ENCODE measurements at places on chromosomes 6 and 20.

DNA sequence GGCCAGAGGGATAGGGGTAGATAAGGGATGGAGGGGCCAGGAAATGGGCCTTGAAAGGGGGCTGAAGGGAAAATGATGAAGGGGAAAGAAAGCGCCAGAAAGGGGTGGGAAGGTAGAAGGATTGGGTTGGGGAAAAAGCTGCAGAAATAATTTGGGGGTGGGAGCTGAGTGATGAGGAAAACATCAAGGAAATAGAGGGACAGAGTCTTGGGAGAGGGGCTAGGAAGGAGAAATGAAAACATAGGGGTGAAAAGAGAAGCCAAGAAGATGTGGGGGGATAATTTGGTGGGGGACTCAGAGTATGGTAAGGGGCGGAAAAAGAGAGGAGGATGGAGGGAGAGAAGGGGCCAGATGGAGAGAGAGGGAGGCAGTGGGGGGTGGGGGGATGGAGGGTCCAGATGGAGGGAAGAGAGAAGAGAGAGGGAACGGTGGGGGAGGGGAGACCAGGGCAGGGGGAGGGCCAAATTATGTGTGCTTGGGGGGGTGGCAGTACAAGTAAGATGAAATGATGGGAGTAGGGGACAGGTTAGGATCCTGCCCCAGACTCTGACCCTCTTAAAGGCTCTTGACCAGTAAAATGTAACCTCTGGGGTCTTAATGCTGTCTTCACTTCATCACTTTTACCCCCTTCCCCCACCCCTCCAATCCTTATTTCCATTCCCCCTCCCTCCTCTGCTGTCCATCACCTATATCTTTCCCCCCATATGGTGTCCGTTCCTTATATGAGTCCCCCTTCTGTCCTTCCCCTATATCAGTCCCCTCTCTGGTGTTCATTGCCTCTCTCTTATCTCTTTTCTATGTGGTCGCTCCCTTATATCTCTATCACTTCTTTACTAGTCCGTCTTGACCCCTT lies 852 bp downstream of the SYNGAP1 start:
- H3K27ac ChIP-seq = peak overlapping the region; percentile 31
- peaks cover 24% of the 10 kb centered on the region for H3K36me3 ChIP-seq
- H3K27me3 ChIP-seq = peaks cover 3% of the 10 kb centered on the region
- peaks cover 72% of the 10 kb centered on the region for H3K4me1 ChIP-seq
- peak overlapping the region; percentile 53 for H3K4me3 ChIP-seq

DNA sequence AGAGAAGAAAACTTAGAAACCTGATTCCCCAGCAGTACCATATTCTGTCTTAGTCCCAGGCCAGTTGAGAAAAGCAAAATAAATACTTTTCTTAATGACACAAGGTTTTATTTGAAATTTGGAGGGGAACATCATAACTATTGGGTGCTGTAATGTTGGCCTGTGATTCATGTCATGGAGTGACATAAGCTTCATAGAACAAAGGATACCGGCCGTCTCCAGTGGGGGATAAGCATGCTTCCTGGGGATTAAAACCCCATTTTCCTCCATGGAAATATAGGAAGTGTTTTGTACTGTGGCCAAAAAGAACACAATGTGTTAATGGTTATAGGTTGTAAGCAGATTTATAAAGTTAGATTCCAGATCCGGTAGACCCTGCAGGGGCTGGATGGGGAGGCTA lies 18.0 kb downstream of the MTHFD1L start:
- H3K4me1 ChIP-seq = peaks cover 3% of the 10 kb centered on the region
- peaks cover 40% of the 10 kb centered on the region for H3K36me3 ChIP-seq
- no peak for DNase-seq
- no peak overlapping the region for H3K4me3 ChIP-seq
- no peaks in the 10 kb centered on the region for H3K27me3 ChIP-seq
- H3K27ac ChIP-seq = no peak overlapping the region

- H3K27ac ChIP-seq = no peak overlapping the region
- no peaks in the 10 kb centered on the region for H3K4me1 ChIP-seq
- H3K27me3 ChIP-seq = no peaks in the 10 kb centered on the region
- H3K4me3 ChIP-seq = no peak overlapping the region
Measured at GRCh38 chr20:52683761-52684160, 288.4 kb upstream of the TSHZ2 start.

GRCh38 chr6:70574643-70575042 lies 7.9 kb downstream of the SDHAF4 start:
- no peaks in the 10 kb centered on the region for H3K27me3 ChIP-seq
- H3K4me3 ChIP-seq = no peak overlapping the region
- peaks cover 1% of the 10 kb centered on the region for H3K4me1 ChIP-seq

GRCh38 chr6:37798436-37799262 lies 20.9 kb upstream of the ZFAND3 start:
- H3K36me3 ChIP-seq = no peaks in the 10 kb centered on the region
- H3K27ac ChIP-seq = no peak overlapping the region
- DNase-seq = no peak
- no peak overlapping the region for H3K4me3 ChIP-seq

GRCh38 chr20:51432875-51433274 lies 109.6 kb downstream of the NFATC2 start:
- H3K36me3 ChIP-seq = peaks cover 67% of the 10 kb centered on the region
- H3K27me3 ChIP-seq = no peaks in the 10 kb centered on the region
- no peak overlapping the region for H3K4me3 ChIP-seq
- no peak for DNase-seq
- H3K4me1 ChIP-seq = peaks cover 51% of the 10 kb centered on the region
